ENCODE measurements at places on chromosomes 6 and 20. TPM values are rescaled to one million over a fixed set of nuclear protein-coding genes. Genes with fewer than 3 reads are reported as not detected.

ATP9A gene
- 3.7 TPM for polyA plus RNA-seq

HLA-DOB gene
- 1.6 TPM for polyA plus RNA-seq

BMP5 gene
- polyA plus RNA-seq = 0.20 TPM

LATS1 gene
- 18.3 TPM for polyA plus RNA-seq

LGSN gene
- polyA plus RNA-seq = not detected

SAPCD1 gene
- 6.0 TPM for polyA plus RNA-seq
